ENCODE measurements at places on chromosomes 4 and X. TPM values are rescaled to one million over a fixed set of nuclear protein-coding genes. Genes with fewer than 3 reads are reported as not detected.
A peak's percentile ranks its signal among the peaks of the same experiment; 100 is the strongest.

- no peak for DNase-seq
Observed at GRCh38 chr4:85107553-85107952, 141.1 kb upstream of the WDFY3 start.

GRCh38 chr4:89216866-89217265 is 90.7 kb downstream of the GPRIN3 start:
- DNase-seq = no peak

DNA sequence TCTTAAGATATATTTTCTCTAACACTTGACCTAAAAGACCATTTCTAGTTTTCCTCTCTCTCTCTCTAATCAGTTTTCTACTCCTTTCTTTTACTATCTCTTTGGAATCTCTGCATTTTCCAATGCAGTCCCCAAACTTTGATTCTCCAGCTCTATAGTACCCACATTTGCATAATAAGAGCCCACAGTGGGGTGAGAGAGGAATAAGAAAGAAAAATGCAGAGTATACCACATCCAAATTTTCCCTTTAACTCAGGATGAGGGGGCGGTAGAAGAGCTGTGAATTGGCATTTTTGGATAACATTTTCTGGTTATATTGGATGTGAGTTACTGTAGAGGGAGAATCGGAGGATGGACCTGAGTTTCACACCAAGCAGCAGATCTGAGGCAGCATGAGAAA is 74.4 kb upstream of the SOD3 start:
- DNase-seq = no peak

DNA sequence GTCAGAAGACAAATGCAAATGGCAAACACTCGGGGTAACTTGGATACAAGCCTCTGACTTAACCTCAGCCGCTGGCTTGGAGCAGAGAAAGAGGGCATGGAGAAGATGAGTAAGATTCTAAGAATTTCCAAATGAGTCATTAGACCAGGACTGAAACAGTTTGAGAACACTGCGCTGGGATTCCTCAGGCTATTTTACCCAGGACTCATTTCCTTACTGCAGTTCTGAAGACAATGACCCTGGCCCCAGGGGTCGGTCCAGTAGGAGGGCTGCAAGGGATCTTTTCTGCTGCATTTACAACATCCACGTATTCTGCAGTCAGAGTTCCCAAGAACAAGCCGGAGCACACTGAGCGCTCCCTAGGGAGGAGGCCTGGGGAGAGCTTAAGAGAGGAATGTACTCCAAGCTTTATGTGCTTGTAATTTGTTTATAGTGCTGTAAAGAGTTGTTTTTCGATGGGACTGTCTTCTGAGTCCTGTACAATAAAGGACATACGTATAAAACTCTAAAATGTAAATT is 27.3 kb upstream of the SORBS2 start:
- no peak for DNase-seq

GRCh38 chrX:66915893-66916292 is 277.0 kb upstream of the EDA2R start:
- DNase-seq = no peak

DNA sequence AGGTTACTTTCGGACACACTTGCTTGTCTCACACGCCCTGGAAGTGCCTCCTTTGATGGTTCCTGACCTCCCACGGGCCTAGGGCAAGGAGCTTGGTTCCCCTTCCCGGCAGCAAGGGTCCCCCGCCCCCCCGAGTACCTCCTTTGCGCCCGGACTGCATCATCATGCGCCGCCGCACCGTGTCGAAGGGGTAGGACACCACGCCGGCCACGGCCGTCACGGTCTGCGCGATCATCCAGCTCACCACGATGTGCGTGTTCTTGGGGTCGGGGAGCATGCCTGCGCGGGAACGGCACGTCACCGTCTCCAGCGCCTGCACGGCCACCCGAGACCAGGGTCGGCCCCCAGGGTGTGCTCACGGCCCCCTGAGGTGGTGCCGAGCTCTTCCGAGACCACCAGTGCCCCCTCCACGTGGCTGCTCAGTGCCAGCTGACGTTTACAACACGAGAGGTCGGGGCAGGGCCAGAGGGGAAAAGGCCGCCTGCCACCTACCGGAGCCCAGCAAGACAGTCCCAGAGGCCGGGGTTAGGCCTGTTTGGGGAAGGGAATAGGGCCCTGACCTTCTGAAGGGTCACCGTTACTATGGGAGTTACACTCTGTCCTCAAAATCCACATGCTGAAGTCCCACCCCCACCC is 4.7 kb downstream of the SLC25A6 start:
- DNase-seq = peak; percentile 5

EDA2R gene
- not detected for total RNA-seq

UXT gene
- total RNA-seq = 185 TPM

SMAD1 gene
- not detected for total RNA-seq

GRCh38 chrX:632366-633042 is 1.9 kb downstream of the SHOX start:
- DNase-seq = no peak

GPR82 gene
- total RNA-seq = not detected

FAM114A1 gene
- total RNA-seq = 6.6 TPM

DNA sequence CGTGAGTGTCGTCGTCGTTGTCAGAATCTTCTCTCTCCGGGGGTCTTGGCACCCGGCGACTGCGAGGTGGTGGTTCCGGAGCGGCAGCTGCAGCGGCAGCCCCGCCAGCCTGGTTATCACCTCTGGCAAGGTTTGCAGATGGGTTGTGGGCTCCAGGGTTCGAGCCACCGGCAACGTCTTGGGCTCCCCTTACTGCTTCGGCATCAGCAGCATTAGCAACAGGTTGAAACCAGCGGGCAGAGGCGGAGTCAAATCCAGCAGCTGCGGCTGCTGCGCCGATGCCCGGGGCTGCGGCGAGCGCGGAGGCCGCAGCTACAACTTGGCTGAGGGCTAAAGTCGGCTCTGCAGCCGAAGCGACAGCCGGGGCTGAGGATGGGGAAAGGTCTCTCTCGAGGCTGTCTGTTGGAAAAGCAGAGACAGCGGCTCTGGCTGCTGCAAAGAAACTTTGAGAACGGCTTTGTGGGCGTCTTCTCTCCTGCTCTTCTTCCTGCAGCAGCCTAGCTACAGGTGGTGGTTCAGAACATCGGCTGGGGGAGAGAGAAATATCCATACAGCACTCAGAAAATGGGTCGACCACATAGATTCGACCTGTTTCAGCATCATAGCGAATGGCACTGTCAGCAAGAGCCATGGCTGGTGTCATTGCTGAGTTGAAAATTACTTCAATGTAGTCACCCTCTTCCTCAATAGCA is 3.6 kb downstream of the IRS4 start:
- DNase-seq = no peak

All from K562 (cell line).